ENCODE measurements at places on chromosomes 5 and 9.

DNA sequence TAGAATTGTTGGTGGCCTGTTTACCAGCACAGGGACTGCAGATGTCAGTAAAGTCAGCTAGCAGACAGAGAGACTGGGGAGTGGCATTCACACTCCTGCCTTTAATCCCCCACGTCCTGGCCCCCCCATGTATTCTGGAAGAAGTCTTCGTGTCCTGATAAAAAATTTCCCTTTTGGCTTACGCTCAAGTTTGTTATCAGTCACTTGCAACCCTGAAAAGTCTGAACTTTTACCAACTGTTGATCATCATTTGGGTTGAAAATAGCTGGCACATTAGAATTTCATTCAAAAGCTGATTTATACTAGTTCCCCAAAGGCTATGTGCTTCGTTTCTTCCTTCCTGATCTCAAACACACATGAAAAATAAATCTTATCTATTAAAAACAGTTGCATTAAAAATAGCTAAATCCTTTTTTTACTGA lies 5.8 kb upstream of the CRHBP start:
- DNase-seq = no peak

DNA sequence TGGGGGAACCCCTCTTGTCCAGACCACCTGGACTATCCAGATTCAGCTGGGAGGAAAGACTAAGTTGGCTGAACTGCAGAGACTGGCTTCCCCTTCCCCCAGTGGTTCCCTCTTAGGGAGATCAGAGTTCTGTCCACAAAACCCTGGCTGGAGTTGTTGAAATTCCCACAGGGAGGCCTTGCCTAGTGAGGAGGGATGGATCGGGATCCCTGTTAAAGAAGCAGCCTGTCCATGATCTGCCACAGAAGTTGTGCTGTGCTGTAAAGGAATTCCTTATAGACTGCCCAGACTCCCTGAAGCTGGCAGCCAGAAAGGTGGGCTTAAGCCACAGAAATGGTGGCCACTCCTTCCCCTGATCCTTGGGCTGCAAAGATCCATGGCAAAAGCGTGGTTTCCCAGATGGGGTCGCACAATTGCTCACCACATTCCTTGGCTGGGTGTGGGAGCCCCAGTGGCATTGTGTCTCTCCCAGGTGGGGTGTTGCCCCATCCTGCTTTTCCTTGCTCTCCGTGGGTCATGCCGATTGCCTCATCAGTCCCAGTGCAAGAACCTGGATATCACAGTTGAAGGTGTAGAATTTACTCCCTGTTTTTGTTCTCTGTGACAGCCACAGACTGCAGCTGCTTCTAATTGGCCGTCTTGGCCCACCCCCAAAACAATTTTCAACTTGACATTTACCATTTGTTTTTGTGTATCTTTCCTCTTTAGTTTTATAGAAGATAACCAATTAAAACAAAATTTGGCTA lies 342.4 kb downstream of the FGF10 start:
- no peak for DNase-seq

DNA sequence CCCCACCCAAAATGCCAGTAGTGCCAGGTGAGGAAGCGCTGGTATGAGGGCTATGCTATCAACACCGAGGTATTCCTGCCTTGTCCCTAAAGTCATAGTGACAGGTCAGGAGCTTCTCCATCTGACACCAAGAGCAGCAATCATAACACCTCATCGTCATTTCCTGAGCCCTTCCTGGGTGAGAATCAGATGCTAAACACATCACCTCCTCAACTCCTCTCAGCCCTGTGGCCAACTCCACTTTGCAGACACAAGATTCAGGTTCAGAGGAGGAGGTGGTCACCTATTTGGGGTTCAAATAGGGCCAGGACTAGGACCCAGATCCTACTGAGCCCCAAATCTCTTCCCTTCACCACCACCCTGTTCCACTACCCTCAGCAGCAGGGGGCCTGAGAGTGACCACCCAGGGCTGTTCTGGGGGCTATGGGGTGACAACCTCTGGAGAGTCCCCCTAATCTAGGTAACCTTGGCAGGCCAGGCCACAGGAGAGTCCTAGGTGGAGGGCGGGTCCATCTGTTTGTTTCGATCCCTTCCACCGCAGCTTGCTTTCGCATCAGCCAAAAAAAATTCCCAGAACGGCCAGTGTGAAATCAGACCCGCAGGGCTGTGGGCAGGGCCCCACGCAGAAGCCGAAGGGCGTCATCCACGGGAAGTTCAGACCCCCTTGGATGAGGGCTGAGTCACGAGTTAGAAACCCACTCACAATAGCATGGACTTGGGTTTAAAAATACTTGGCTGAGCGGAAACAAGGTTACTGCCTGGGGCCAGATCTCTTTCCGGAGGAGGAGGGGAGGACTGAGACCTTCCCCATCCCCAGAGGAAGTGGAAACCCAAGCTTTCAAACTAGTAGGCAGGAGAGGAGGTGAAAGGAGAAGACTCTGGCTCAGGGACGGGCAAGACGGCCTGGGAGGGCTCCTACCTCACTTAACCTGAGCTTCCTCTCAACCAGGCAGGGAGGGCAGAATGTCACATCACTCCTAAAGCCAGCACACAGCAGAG lies 8.7 kb downstream of the STK10 start:
- DNase-seq = no peak

DNA sequence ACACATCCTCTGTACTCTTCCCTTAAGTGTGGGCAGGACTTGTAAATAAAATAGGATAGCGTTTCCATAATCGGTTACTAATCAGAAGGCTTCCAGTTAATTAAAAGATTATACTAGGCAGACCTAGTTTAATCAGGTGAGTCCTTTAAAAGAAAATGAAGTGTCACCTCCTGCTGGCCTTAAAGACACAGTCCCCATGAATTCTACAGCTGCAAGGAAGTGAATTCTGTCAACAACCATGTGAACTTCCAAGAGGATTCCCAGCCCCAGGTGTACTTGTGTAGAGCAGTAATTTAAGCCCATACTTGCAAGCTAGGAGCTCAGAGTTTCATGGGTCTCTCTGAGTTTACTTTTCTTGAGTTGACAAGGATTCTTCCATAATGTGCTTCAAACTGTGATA lies 918.3 kb downstream of the DTWD2 start:
- no peak for DNase-seq
